ENCODE measurements at places on chromosomes 5 and 9.

GRCh38 chr5:81513982-81514381, 120.0 kb upstream of the ACOT12 start:
- no peak for DNase-seq

- DNase-seq = no peak
These were observed 39.9 kb upstream of the EEIG1 start for GRCh38 chr9:128020692-128021091.

GRCh38 chr5:133438487-133438886, 173.9 kb downstream of the FSTL4 start:
- DNase-seq = no peak

DNA sequence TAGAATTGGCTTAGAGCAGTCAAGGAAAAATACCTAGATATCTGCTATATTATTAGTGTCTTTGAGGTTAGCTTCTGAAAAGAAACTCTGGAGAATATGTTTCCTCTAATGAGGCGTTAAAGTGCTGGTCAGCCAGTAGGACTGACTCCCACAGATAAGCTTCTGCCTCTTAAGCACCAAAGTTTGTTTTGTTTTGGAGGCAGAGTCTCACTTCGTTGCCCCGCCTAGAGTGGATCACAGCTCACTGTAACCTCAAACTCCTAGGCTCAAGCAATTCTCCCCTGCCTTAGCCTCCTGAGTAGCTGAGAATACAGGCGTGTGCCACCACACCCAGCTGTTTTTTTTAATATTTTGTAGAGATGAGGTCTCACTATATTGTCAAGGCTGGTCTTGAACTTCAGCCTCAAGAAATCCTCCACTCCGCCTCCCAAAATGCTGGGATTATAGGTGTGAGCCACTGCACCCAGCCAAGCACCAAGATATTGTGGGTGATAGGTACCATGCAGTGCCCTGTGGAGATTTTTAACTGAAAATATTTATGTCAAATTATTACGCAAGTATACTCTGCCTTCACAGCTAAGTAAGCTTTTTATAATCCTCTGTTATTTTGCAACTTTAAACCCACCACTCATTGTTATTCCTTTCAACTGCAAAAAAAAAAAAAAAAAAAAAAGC, 24.7 kb upstream of the TMEM171 start:
- DNase-seq = no peak

DNA sequence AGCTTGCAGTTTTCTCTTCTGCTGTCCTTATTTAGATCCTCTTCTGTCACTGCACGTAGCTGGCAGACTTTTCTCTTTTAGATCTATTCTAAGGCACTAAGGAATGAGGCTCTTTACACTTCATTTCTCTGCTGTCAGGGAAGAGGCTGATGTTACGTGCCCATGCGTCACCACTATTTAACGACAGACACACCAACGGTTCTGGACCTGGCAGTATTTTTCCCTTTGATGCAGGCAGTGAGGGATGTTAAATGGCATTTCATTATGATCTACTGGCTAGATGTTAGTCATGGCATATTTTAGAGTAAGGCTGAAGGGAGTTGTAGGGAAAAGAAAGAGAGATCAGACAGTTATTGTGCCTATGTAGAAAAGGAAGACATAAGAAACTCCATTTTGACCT, 8.2 kb upstream of the CRHBP start:
- DNase-seq = no peak
